AG10803 (cell line): ENCODE measurements at places on chromosomes 2 and 18.

GRCh38 chr2:31606509-31606908 is 25.8 kb upstream of the SRD5A2 start:
- no peak for DNase-seq

DNA sequence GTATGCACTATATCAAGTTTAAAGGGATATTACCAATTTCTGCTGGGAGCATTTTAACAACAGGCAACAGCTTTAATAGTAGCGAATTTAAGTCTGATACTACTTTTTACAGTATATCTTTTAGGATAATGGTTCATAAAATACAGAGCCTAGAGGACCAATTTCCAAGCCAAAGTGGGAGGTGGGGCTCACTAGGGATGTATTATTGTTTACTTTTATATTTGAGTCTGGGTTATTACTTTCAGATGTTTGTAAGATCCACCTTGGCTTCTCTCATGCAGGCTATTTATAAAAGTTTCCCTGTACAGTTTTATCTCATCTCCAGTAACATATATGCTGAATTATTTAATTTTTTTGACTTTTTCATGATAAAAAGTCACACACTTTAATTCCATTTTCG is 242.0 kb downstream of the CMPK2 start:
- DNase-seq, result no peak

DNA sequence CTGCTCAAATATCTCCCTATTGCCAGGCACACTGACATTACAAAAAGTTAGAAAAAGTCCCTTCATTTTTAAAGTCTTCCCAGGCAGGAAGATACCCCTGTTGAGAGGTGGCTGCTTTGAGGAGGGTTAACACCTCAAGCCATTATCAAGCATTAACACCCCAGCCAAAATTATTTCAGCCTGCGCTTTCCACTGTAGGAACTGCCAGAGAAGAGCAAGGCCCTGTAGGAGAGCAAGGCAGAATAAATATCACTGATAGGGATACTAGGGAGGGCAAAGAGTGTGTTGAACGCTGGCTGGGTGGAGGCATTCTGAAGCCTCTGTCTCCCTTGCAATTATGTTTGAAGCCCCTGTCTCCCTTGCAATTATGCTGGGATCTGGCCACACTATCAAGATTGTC is 1020.7 kb upstream of the CELF4 start:
- DNase-seq, result no peak

DNA sequence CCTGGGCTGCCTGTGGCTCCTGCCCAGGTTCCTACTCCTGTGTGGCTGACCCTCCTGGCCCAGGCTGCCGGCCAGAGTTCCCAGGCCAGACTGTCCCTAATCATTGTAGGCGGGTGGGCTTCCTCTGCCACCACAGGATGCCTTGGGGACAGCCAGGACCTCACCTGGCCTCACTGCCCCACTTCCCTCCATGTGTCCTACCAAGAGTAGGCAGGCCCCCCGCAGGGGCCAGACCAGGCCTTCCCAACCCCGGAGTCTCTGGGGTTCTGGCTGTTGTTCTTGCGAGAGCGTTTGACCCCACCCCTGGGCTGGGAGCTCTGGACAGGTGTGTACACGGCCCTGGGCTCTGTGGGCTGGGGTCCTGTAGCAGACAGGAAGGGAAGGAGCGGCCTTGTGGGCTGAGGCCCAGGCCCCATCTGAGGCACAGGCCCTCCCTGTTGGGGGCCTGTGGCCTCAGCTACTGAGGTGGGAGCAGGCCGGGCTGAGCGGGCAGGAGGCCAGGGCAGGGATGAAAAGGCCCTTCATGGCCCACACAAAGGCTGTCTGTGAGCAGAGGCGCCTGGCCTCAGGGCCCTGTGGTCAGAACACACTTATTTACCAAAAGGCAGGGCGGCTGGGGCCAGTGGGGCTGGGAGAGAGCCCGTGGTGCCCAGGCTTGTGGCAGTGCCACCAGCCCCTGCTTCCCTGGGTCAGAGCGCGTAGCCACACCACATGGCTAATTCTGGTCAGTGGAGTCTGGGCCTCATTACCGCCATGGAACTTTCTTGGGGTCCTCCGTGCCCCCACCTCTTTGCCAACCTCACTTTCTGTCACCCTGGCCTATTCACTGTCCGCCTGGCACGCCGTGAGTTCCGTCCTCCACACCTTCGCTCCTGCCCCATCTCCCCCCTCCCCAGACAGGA is 2.0 kb downstream of the SNORC start:
- no peak for DNase-seq
